ENCODE measurements at places on chromosomes 16 and 17.

- DNase-seq, result no peak
Measured at GRCh38 chr16:83046664-83047063, 419.9 kb downstream of the CDH13 start.

GRCh38 chr17:82751171-82751570, 694 bp upstream of the TBCD start:
- no peak for DNase-seq

DNA sequence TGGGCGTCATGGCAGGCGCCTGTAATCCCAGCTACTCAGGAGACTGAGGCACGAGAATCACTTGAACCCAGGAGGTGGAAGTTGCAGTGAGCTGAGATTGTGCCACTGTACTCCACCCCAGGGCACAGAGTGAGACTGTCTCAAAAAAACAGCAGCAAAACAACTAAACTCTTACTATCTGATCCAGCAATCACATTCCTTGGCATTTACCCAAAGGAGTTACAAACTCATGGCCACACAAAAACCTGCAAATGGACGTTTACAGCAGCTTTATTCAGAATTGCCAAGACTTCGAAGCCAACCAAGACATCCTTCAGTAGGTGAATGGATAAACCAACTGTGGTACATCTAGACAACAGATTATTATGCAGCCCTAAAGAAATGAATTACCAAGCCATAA, 4.0 kb downstream of the SIAH1 start:
- DNase-seq, result peak; percentile 74

DNA sequence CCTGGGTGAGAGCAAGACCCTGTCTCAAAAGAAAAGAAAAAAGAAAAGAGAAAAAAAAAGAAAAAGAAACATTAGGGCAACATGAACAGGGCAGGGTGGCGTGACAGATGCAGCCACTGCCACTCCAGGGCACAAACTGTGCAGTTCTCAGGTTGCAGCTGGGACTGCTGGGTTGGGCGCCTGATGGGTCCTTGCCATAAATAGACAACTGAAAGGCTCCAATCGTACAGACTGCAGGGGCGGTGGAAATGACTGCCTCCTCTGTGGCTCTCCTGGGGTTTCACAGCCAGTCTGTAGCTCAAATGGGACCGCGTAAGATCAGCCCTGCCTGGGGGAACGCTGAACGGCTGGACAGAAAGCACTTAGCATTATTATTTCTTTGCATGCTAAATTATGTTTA, 130.7 kb downstream of the CPPED1 start:
- no peak for DNase-seq

GRCh38 chr16:14026572-14027285, 44.4 kb upstream of the MRTFB start:
- DNase-seq, result no peak

DNA sequence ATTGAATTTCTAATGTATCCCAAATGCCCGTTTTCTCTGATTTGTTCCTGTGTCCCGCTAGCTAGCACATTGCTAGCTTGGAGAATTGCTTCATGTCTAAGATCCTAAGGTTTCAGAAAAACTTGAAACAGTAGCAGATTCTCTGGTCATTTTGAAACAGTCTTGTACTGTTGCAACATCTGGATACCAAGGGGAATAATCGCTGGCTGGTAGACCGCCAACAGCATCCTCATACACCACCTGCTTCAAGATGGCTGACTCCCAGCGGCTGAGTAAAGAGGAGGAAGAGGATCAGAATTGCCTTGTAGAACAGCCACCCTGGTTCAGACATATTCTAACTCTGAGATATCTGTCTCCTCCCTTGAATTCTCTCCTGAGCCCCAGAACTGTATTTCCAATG, 226.7 kb upstream of the ELAC2 start:
- no peak for DNase-seq

DNA sequence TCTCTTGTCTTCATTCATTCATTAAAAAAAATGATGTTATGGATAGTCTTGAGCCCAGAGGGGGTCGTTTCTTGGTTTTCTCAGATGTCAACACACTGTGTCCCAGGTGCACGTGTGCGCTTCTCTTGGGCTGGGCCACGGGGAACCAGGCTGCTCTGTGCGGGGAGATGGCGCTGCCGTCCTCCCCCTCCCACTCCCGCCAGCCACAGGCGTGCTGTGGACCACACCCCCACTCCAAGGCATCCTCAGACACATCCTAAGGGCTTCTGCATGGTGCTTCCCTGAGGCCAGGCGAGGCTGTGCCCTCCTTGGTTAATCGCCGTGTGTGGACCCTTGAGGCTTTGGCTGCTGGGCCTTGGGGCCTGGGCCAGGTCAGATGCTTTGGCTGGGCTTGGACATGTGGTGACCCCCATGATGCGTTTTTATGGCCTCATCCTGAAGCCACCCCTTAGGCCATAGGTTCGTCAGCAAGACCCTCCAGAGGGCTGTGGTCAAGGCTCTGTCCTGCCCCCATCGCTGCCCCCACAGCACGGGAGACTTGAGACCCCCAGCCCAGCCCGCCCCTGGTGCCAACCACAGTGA, 245.7 kb upstream of the CIBAR2 start:
- DNase-seq, result no peak

DNA sequence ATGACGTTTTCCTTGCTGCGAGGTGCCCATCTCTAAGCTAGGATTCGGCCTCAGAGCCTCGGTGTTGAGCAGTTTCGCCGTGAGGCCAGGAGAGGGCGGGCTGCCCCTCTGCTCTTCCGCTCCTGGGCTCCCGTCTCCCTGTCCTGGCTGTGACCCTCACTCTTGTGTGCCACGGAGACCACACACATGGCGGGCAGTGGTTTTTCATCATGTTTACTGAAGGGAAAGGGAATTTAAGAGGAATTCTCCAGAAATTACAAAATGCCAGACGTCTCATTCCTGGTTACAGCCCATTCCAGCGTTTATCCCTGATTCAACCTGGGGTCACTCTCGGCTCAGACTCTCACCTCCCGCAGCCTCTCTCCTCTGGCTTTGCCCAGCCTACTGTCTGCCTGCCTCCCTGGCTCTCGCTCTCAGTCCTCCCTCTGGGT, 96.8 kb upstream of the ELAC2 start:
- peak; percentile 54 for DNase-seq

DNA sequence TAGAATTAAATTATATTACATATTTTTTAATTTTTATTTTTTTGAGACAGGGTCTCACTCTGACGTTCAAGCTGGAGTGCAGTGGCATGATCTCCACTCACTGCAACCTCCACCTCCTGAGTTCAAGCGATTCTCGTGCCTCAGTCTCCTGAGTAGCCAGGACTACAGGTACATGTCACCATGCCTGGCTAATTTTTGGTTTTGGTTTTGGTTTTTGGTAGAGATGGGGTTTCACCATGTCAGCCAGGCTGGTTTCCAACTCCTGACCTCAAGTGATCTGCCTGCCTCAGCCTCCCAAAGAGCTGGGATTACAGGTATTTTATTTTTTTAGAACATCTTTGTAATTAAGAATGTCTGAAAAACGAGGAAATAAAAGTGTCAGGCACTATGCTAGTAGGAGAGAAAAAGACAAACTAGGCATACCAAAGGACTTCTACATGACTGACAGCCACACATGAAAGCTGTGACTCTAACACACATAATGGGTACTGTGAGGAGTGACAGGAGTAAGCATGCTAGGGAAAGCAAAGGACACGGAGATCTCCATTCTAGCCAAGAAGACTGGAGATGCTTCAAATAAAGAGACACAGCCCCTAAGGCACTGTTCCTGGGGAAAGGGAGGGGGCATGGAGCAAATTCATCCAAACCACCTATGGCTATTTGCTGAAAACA, 7.3 kb downstream of the GNA13 start:
- no peak for DNase-seq

GRCh38 chr17:70290770-70291169, 121.4 kb downstream of the KCNJ2 start:
- no peak for DNase-seq

DNA sequence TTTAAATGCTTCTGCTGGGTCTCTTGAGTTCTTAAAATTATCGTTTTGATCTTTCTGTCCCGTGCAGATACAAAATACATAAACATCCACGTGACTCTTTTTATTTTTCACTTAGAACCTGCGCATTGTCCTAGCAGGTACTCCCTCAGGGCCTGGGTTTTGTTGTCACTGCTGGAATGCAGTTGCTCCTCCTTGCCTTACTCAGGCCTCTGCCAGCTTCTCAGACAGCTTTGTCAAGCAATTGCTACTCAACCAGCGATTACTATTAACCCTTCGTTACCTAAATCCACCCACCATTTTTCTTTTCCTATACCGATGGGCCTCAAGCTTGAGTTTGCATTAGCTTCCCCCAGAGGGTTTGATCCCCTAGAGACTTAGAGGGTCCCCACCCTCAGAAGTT, 405.9 kb upstream of the RBFOX1 start:
- DNase-seq, result no peak

DNA sequence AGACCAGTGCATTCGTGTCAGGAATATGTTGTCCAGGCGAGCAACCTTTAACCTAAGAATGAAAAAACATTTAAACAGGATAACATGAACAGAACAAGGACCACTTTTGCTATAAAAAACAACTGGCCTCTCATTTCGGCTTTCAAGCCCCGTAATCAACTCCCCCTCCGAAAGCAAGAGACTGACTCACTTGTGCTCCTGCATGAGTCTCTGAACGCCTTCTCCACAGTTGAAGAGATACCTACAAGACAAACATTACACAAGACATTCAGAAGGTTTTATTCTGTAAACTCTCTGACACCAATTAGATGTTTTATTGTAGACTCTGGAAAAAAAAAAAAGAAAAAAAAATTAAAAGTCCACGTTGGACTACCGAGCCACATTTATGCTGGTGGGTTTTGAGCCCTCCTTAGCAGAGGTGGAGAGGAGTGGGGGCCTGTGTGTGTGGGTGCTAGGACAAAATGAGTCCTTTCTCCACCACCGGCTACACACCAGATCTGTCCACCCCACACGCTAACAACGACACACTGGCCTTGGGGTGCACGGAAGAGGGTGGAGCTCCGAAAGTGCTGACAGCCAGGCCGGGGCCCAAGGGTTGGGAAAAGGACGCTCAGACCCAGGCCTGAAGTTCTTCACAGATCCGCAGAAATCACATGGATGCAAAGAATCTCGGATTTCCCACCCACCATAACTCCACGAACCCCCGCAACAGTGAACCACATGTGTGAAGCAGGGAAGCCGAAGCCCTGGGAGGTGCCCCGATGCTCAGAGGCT, 759 bp downstream of the ELAC2 start:
- no peak for DNase-seq

DNA sequence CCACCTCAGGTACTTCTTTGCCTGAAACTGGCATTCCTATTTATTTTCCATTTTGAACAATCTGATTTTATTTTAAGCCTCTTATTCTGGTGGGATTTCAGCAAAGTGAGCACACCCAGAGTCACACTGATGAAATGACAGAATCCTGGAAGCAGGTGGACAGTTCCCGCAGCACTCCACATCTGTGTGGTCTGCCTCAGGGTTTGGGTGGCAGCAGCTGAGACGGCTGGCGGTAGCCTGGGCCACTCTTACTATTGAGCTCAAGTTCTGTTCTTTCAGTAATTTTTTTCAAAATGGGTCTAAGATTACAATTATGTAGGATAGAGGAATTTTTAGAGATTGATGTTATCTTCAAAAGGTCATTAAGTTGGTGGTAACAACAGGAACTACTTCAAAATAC, 32.5 kb upstream of the ENDOV start:
- DNase-seq, result no peak

DNA sequence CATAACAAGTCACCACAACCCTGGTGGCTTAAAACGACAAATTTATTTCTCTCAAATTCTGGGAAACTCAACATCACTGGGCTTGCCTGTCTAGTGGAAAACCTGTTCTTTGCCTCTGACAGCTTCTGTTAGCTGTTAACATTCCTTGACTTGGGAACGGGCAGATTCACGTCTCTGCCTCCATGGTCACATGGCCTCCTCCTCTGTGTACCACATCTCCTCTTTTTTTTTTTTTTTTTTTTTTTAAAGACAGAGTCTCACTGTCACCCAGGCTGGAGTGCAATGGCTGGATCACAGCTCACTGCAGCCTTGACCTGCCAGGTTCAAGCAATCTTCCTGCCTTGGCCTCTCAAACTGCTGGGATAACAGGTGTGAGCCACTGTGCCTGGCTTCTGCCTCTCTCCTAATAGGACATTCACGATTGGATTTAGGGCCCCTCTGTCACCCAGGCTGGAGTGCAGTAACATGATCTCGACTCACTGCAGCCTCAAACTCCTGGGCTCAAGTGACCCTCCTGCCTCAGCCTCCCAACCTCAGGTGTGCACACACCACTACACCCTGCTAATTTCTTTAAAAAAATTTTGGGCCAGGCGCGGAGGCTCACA, 11.7 kb upstream of the LLGL1 start:
- no peak for DNase-seq

DNA sequence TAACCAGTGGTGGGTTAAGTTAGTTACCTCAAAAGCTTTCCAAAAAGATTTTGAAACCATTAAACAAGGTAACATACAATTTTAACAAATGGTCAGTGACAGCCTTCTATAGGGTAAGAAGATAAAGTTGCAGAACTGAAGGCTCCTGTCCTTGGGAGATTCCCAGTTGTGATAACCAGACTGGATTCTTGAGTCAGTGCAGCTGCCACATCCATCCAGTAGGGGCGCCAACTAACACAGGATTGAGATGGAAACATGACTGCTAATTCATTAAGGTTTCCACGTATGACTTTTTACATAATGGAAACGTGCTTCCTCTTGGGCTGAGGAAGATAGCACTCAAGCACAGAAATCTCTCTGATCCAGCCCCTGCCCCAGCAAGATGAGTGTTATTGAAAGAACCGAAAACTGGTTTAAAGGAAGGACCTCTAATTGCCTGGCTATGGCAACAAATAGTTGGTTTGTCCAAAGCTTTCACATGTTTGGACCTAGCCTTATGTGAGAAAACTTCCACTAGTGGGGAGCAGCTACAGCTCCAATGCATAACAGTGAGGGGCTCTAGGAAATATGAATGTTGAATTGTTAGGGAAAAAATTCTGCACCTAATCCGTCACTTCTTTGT, 269.8 kb upstream of the MYOCD start:
- DNase-seq, result peak; percentile 41

DNA sequence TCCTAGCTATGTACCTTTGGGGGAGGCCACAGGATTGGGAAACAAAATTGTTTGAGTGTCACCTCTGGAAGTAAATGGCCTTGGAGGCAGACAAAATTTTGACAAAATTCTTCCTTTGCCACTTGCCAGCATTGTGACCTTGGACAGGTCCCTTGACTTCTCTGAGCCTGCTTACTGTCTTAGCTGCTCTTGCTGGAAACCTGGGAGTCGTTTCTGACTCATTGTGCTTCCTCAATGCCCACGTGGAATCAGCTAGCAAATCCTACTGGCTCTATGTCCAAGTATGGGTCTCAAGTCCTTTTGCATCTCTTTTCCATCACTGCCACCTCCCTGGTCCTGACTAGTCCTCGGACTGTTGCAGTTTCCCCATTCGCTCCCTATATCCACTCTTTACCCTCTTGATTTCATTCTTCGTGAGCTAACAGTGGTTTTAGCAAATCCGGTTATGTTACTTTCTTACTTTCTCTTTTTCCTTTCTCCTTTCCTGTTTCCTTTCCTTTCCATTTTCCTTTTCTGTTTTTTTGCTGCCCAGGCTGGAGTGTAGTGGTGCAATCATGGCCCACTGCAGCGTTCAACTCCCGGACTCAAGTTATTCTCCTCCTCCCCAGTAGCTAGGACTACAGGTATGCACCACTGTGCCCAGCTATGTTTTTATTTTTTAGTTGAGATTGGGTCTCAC, 68.1 kb upstream of the LGALS9 start:
- peak; percentile 24 for DNase-seq

GRCh38 chr17:77544347-77545110, 403.8 kb downstream of the SEC14L1 start:
- DNase-seq, result no peak

Measured in M059J (cell line).